NCI-H1694 (cell line): ENCODE measurements at places on chromosomes 12 and 14.

DNA sequence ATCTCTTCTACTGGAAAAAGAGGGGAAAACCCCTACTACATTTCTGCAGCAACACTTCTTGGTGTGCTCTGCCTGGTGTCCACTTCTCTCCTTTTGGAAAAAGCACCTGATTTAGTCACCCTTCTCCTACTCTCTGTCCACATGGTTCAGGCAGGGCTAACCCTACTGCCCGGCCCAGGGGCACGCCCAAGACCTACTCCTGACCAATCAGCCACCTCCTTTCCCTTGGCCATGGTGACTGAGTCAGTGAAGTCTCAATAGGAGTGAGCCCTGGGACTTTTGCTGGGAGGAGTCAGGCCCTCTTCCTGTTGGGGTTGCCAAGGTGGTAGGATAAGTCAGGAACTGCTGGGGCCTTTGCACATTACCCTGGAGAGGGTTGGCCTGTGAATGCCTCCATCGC lies 52.5 kb upstream of the MYL2 start:
- DNase-seq: no peak

DNA sequence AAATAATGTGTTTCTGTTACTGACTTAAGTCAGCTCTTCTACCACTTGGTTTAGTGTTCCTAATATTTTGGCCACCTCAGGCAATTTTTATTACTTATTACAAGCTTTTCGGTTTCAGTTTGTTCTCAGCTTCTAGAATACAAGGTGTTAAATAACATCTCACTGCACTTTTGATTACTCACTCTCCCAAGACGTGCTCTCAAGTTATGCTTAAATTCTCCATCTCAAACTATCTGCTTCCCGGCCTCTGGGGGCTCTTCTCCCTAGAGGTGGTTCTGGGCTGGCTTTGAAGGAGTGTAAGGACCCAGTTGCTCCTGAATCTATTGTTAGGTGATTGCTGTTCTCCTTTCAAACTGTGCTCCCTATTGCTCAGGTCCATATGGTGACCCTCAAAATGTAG lies 193.9 kb upstream of the DDHD1 start:
- no peak for DNase-seq

DNA sequence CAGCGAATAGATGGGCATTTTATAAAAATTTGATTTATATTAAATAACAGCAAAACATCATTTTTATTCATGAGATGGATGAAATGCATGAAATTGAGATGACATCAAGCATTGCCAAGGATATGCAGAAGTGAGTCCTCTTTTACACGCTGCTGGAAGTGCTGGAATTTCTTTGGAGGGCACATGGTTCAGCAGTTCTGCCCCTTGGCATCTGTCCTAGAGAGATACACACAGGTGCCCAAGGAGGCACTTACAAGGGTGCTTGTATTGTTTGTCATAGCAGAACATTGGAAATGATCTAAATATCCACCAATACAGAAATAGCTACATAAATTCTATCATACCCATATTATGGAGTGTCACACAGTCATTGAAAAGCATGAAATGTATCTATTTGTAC lies 441.1 kb upstream of the TMPO start:
- DNase-seq: no peak

DNA sequence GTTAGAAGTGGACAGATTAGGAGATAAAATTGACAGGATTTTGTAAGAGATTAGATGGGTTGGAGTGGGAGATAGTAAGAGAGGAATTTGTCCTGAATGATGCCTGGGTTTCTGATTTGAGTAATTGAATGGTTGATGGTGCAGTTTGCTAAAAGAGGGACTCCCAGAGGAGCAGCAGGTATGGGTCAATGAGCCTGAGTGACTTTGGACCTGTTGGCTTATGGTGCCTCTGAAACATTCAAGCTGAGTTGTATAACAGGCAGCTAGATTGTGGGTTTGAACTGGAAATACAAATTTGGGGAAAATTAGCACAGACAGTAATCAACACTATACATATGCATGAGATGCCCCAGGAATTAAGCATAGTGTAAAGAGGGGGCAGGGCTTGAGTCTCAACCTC lies 16.7 kb upstream of the SYNDIG1L start:
- no peak for DNase-seq

DNA sequence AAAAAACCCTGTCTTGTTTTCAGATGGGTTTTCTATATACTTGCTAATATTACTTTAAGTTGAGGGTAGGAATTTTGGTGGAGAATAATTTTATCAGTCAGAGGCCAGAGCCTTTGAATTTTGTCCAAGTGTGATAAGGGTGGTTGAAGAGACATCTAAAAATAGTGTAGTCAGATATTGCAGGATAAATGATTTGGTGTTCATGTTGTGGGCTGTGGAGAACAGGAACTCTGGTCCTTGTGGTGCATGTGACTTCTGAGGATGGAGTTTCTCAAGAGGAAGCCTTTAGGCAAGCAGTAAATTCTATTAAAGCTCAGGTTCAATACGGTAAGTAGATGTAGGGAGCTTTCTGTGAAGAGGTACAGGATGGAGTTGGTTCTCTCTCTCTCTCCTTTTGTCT lies 2.8 kb downstream of the ADAM21 start:
- no peak for DNase-seq

GRCh38 chr12:67275380-67275913 lies 6.3 kb downstream of the CAND1 start:
- DNase-seq: no peak
